ENCODE measurements at places on chromosomes 12 and 14. TPM values are rescaled to one million over a fixed set of nuclear protein-coding genes. Genes with fewer than 3 reads are reported as not detected.
A peak's percentile ranks its signal among the peaks of the same experiment; 100 is the strongest.

DNA sequence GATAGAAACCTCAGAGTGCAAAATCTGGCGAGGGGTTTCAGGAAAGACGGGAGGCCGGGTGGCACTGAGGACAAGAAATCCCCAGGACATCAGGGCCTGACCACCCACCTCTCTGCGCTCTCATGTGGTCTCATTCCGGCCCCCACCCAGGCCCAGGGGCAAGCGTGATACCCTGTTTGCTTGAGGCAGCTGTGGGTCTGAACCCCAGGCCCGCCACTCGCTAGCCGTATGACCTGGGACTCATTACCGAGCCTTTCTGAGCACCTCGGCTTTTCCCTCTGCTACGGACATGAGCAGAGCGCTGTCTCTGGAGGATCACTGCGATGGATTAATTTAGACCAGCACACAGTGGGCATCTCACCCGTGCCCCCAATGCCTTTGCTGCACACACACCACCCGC lies 25.5 kb upstream of the BCDIN3D start:
- no peak overlapping the region for H3K4me3 ChIP-seq
- H3K36me3 ChIP-seq: no peaks in the 10 kb centered on the region
- H3K27me3 ChIP-seq: peaks cover 14% of the 10 kb centered on the region
- no peak for DNase-seq
- H3K27ac ChIP-seq: peak overlapping the region; percentile 67
- H3K4me1 ChIP-seq: peaks cover 30% of the 10 kb centered on the region

DNA sequence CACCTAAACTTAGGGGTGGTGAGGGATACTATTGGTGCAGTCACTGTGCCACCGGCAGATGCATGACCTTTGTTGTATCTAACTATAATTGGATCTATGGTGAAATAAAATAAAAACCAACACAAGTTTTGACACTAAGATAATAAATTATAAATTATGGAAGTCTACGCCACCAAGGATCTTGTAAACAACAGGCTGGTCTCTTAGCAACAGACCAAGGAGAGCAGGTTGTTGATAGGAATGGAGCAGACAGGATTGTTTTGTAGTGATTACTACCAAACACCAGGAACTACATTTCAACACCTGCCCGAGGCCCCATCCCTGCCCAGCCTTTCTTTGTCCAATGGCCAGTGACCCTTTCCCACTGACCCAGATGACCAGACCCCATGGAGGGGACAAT lies 1178.0 kb downstream of the VRK1 start:
- no peaks in the 10 kb centered on the region for H3K36me3 ChIP-seq
- no peak overlapping the region for H3K27ac ChIP-seq
- DNase-seq: no peak
- H3K4me3 ChIP-seq: no peak overlapping the region

- no peaks in the 10 kb centered on the region for H3K36me3 ChIP-seq
- no peak overlapping the region for H3K27ac ChIP-seq
- H3K27me3 ChIP-seq: no peaks in the 10 kb centered on the region
- no peak for DNase-seq
- H3K4me3 ChIP-seq: no peak overlapping the region
Observed at GRCh38 chr14:96011131-96011530, 28.0 kb upstream of the C14orf132 start.

Gene TCL1B
- total RNA-seq: not detected

Gene VASH1
- total RNA-seq: 9.1 TPM

Gene FAM186B
- total RNA-seq: 1.5 TPM

- DNase-seq: no peak
- no peak overlapping the region for H3K4me3 ChIP-seq
- no peak overlapping the region for H3K27ac ChIP-seq
- H3K36me3 ChIP-seq: peaks cover 4% of the 10 kb centered on the region
- H3K27me3 ChIP-seq: no peaks in the 10 kb centered on the region
Observed at GRCh38 chr12:15644700-15645099, 144.5 kb downstream of the EPS8 start.

GRCh38 chr14:89430391-89431236 lies 13.6 kb upstream of the FOXN3 start:
- no peak for DNase-seq
- peaks cover 50% of the 10 kb centered on the region for H3K4me1 ChIP-seq
- no peaks in the 10 kb centered on the region for H3K27me3 ChIP-seq
- H3K27ac ChIP-seq: peak overlapping the region; percentile 74

DNA sequence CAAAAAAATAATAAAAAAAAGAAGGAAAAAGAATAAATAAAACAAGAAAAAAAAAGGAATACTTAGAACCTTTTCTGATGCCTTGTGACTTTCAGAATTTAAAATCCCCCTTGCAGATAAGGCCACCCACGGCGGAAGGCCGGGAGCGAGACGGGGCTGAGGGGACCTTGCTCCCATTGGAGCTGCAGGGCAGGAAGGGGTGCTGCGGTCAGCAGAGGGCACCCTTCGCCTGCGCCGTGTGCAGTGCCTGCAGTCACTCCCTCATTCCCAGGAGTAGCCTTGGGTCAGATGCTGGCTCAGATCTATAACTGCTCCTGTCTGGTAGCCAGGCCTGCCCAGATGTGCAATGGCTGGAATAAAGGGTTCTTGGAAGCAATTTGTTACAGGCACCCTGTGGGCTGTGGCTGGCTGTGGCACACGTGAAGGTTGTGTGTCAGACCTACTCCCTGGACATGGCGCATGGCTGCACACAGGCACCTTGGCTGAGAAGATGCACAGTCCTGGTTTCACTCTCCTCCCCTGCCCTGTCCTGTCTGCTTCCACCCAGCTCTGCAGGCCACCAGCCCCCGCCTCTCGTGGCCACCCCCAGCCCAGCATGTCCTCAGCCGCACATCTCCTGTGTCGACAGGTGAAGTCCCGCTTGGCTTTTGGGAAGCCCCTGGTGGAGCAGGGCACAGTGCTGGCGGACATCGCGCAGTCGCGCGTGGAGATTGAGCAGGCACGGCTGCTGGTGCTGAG lies 13.4 kb upstream of the ALDH2 start:
- DNase-seq: peak; percentile 71
- H3K27me3 ChIP-seq: no peaks in the 10 kb centered on the region
- H3K4me3 ChIP-seq: no peak overlapping the region
- peak overlapping the region; percentile 73 for H3K27ac ChIP-seq
- H3K36me3 ChIP-seq: peaks cover 51% of the 10 kb centered on the region
- peaks cover 19% of the 10 kb centered on the region for H3K4me1 ChIP-seq

GRCh38 chr12:124432376-124432775 lies 135.0 kb downstream of the NCOR2 start:
- DNase-seq: no peak
- peaks cover 52% of the 10 kb centered on the region for H3K36me3 ChIP-seq
- no peaks in the 10 kb centered on the region for H3K27me3 ChIP-seq
- H3K27ac ChIP-seq: no peak overlapping the region
- peaks cover 55% of the 10 kb centered on the region for H3K4me1 ChIP-seq

DNA sequence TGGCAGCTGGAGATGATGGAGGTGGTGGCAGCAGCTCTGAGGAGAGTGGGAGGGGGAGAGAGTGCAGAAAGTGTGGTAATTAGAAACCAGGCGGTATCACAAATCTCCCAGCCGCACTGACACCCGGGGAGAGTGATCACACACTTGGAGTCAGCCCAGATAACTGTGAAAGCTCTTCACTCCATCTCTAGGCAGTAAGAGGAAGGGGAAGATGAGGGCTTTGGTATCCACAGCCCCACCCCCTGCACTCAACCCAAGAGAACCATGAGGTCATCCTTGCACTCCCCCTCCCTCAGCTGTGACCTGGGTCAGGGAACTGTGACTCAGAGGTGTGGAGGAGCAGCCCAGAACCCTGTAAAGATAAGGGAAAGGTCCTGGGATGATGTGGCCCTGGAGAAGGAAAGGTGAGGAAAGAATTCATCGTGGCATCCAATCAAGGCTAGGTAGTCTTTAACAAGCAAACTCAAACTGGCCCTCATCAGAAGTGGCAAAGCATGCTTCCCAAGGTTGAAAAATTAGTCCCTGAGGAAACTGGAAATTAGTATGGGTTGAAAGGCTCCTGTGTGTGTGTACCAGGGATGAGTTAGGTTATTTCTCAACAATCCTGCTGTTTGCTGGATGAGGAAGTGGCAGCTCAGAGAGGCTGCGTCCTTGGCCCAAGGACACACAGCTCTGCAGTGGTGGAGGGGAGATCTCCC lies 111.0 kb upstream of the LHX5 start:
- H3K36me3 ChIP-seq: no peaks in the 10 kb centered on the region
- DNase-seq: no peak
- no peaks in the 10 kb centered on the region for H3K4me1 ChIP-seq
- no peak overlapping the region for H3K27ac ChIP-seq
- peaks cover 45% of the 10 kb centered on the region for H3K27me3 ChIP-seq
- H3K4me3 ChIP-seq: no peak overlapping the region

- H3K27ac ChIP-seq: no peak overlapping the region
- DNase-seq: no peak
- no peak overlapping the region for H3K4me3 ChIP-seq
- H3K4me1 ChIP-seq: no peaks in the 10 kb centered on the region
- no peaks in the 10 kb centered on the region for H3K36me3 ChIP-seq
Observed at GRCh38 chr14:96001866-96002497, 37.2 kb upstream of the C14orf132 start.

Gene B4GALNT1
- total RNA-seq: 2.0 TPM

Gene CMA1
- total RNA-seq: 0.26 TPM

- no peak overlapping the region for H3K27ac ChIP-seq
- DNase-seq: no peak
- H3K4me1 ChIP-seq: no peaks in the 10 kb centered on the region
- H3K4me3 ChIP-seq: no peak overlapping the region
Observed at GRCh38 chr12:81274637-81275529, 197.0 kb downstream of the ACSS3 start.

Gene AQP6
- total RNA-seq: not detected

GRCh38 chr12:18400186-18400585 lies 138.9 kb downstream of the PIK3C2G start:
- H3K27me3 ChIP-seq: no peaks in the 10 kb centered on the region
- no peak for DNase-seq
- no peak overlapping the region for H3K27ac ChIP-seq

DNA sequence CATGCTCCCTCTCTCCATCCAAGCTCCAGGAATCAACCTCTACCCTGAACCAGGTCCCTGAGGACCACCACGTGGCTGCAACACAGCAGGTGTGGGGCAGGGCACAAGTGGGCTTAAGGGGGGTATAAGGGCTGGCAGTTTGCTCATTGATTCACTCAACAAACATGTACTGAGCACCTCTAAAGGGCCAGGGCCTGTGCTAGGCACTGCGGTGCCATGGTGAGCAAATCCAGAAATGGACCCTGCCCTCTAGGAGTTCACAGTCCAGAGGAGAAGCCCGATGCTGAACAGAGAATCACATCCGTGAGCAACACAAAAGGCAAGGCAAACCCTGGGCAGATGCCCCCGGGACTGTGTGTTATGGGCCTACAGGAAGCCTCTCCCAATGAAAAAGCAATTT lies 6.5 kb upstream of the AQP2 start:
- H3K4me3 ChIP-seq: no peak overlapping the region
- DNase-seq: no peak
- H3K36me3 ChIP-seq: no peaks in the 10 kb centered on the region

DNA sequence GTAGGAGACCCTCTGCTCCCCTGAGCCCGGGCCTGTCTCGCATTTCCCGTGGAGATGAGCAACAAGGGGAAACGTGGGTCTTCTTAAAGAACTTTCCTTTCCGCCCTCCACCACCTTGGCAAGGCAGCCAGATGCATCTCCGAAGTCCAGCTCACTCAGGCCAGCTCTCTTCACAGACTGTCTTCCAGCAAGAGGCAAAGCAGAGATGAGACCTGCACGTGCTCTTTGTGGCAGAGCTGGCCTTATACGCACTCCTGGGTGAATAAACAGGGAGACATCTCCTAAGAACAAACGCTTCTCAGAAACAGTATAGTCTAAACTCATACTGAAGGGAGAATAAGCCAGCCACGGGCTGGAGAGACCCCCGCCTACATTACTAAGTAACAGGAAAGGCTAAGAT lies 1.3 kb upstream of the BDKRB1 start:
- no peak overlapping the region for H3K4me3 ChIP-seq
- peaks cover 10% of the 10 kb centered on the region for H3K27me3 ChIP-seq
- DNase-seq: no peak
- no peak overlapping the region for H3K27ac ChIP-seq

DNA sequence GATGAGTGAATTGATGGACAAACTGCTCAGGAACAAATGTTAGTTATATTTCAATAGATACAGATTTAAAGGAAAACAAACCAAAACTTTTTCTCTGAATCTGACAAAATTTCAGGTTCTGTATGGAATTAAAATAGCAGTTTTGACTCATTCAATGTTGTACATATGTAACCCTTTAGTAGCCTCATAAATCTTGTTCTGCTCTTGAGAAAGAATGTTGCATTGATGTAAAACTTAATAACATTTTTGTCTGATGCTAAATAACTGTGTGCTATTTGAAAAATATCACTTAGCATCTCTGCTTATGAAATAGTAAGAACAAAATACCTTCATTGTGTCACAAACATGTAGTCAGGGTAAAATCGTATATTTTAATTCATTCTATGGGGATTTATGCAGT lies 168.9 kb upstream of the NOVA1 start:
- H3K27me3 ChIP-seq: no peaks in the 10 kb centered on the region
- no peaks in the 10 kb centered on the region for H3K4me1 ChIP-seq
- H3K4me3 ChIP-seq: no peak overlapping the region
- DNase-seq: no peak

Gene ART4
- 1.7 TPM for total RNA-seq

Gene ACOT6
- not detected for total RNA-seq

GRCh38 chr12:120764816-120765215 lies 39.2 kb downstream of the ACADS start:
- no peaks in the 10 kb centered on the region for H3K4me1 ChIP-seq
- H3K36me3 ChIP-seq: no peaks in the 10 kb centered on the region
- H3K27ac ChIP-seq: no peak overlapping the region
- H3K4me3 ChIP-seq: no peak overlapping the region
- no peak for DNase-seq

- no peaks in the 10 kb centered on the region for H3K4me1 ChIP-seq
- no peak overlapping the region for H3K27ac ChIP-seq
- H3K36me3 ChIP-seq: no peaks in the 10 kb centered on the region
- no peak overlapping the region for H3K4me3 ChIP-seq
- no peaks in the 10 kb centered on the region for H3K27me3 ChIP-seq
Observed at GRCh38 chr12:29110506-29111442, 38.3 kb upstream of the FAR2 start.

- peaks cover 11% of the 10 kb centered on the region for H3K4me1 ChIP-seq
- no peaks in the 10 kb centered on the region for H3K36me3 ChIP-seq
- no peak for DNase-seq
- no peak overlapping the region for H3K27ac ChIP-seq
Observed at GRCh38 chr12:92049403-92049802, 96.2 kb downstream of the BTG1 start.

DNA sequence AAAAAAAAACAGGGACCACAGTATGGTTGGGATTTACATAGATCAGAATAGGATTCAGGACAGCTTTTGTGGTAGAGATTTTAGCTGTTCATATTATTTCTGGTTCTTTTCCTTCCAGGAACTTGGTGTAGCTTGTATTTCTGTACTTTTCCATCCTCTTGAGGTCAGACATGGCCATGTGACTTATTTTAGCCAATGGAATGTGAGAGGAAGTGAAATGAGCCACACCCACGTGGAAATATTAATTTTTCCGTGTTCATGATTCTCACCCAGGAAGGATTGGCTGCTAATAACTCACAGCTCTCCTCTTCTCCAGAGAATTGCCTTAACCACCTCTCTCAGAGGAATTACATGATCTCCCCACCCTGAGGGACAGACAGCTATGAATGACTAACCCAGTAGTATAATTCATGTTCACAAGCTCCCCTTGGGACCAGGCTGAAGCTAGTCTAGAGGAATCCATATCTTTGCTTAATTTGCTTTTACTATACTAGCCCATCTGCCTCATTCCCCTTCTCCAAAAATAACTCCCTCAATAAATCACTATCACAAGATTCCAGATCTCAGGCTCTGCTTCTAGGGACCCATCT lies 340.4 kb downstream of the NUAK1 start:
- H3K36me3 ChIP-seq: no peaks in the 10 kb centered on the region
- H3K4me1 ChIP-seq: peaks cover 24% of the 10 kb centered on the region

Gene TAS2R46
- 0.32 TPM for total RNA-seq

Gene NELL2
- total RNA-seq: not detected
